ENCODE measurements at places on chromosomes 5 and 9.

DNA sequence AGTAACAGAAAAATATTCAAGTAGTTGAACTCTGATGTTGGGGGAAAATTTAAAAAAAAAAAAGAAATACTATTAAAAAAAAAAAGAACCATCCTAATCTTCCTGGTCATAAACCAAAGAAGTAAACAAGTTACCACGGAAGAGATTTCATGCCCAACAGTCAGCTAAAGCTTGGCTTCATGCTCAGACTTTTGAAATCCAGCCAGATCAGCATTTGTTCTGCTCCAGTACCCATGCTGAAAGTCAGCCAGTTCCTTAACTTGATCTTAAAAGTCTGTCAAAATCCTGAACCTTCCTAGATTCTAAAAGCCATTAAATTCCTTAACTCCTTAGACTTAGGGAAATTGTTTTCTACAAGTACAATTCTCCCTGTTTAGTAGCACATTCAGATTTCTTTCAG is 908.7 kb upstream of the CDH9 start:
- no peak for DNase-seq

- no peak for DNase-seq
Measured at GRCh38 chr5:14453481-14453880, 128.1 kb upstream of the OTULINL start.

DNA sequence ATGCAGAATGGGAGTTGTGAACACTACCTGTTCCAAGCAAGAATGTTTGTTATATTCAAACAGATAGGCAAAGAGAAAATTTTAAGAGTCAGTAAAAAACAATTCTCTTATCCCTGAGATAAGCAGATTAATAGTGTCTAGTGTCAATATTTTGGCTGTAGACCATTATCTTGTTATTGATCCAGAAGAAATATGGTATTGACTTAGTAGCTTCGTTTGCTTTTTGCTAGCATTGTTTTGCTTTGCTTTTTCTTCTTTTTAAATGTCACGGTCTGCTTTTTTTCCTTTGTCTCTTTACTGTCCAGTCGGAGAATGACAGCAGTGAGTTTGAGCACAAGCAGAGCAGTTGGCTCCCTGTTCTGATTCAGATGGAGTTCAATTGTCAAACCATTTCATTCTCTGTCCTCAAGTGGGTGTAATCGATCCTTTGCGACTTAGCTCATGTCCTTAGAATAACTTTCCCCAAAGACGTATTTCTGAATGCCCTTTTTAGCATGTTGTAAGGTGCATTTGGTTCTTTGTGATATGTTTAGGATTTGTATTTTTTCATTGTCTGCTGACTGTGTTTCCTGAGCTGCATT is 29.3 kb downstream of the FUBP3 start:
- DNase-seq, result no peak

DNA sequence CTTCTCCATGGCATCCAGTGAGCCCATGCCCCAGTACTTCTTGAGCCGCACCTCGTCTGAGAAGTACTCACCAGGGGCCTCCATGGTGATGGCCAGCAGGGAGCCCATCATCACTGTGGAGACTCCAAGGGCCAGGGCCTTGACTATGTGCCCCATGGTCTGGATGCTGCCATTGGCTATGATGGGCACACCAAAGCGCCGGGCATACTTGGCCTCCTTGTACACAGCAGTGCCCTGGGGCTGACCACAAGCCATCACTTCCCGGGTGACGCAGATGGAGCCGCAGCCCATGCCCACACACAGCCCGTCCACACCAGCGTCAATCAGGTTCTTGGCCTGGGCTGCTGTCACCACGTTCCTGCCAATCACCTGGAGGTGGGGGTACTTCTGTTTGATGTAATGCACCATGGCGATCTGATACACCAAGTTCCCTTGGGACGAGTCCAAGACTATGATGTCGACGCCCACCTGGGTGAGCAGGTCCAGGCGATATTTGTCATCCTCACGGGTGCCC is 7.0 kb upstream of the DCAF12 start:
- no peak for DNase-seq

GRCh38 chr5:58241389-58241788 is 218.5 kb downstream of the PLK2 start:
- no peak for DNase-seq

GRCh38 chr5:179558932-179559283 is 8.6 kb downstream of the RUFY1 start:
- DNase-seq, result no peak

DNA sequence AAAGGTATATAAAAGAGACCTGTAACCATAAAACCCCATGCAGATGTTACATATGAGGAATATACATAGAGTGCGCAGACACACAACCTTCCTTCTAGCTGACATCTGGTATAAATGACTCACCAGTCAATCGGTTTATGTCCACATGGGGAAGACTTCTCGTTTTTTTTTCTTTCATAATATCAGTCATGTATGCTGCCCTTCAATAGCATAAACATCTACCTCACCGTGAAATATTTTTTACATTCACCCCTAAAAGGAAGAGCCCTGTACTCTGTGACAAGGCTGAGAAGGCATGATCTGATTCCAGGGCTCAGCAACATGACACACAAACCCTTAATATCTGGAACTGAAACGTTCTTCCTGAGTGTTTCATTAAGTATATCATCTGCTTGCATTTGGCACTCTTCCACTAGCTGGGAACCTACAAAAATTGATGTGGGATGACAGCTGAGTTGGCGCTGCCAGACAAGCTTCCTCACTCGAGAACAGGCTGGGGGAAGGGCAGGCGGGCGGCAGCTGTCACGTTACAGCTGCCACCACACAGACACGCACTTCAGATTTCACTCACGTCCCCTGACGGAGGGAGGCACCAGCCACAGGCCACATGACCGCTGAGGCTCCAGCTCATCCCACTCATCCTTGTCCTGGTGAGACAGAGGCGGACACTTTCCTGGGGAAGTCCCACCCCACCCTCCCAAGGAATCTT is 74.2 kb downstream of the SHB start:
- DNase-seq, result peak; percentile 65

DNA sequence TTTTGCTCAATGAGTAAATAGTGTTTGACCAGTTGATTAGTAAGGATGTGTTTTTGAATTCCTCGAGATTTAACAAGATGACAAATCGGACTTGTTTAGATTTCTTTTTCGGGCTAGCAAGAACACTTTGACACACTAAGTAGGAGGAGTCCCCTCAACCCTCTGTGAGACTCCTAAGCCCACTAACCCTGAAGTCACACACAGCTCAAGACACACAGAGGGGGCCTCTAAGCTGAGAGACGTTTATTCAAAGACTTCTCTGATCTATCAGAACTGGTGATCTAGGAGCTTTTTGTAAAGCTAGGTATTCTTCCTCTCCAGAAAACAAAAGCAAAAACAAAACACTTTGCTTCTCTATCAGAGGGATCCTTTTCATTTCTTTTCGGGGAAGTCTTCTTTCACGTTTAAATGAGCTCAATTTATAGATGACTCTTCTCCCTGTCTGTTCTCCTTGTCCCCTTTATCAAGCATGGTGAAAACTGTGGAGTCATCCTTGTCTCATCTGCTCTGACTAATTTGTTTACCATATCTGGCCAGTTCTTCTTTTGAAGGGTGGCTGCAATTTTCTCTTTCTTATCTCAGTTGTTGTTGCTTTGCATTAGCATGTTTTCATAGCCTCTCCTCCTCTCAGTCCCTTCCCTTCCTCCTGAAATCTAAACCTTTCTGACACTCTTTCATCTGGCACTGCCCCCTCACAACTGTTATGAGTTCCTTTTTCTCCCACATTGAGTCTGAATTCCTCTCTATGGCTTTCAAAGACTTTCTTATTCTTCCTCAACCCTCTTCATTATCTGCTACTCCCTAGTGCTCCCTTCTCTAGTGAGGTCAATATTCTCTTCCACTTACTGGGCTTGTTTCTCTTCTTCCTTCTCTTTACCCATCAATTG is 68.5 kb upstream of the RAI14 start:
- no peak for DNase-seq

DNA sequence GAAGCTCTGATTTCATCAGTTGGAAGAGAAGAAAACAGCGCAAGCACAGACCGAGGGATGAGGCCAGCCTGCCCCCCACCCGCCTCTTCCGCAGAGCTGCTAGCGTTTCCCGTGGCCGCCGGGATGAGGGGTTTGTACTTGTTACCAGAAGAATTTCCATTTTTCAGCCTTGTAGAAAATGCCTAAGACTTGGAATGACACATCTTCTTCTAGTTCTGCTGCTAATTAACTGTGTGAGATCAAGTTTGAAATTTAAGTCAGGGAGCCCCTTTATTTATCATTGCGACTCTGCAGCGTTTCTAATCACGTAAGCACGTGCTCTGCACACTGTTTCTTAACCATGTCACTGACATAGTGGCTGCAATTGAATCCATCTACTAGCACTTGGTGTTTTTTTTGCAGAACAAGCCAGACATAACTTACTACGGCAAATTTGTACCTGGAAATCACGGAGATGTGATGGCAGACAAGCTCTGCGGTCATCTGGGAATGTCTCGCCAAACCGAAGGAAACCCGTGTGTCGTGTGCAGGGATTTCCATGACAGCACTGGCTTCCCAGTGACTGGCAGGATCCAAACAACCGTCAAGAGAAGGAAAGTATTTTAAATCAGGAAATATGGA is 41.8 kb upstream of the ROR2 start:
- no peak for DNase-seq

Measured in activated CD8-positive, alpha-beta memory T cell treated with anti-CD3 and anti-CD28 coated beads, Interleukin-2, amount 50 U/mL, for 48 hours (primary cell).